ENCODE measurements at places on chromosomes 13 and 19.

GRCh38 chr13:88979465-88980175, 1308.4 kb downstream of the SLITRK5 start:
- no peak for DNase-seq

- DNase-seq, result no peak
These were observed 29.4 kb downstream of the ERCC5 start for GRCh38 chr13:102875256-102875655.

- DNase-seq, result no peak
These were observed 77.1 kb downstream of the SACS start for GRCh38 chr13:23356368-23356767.

DNA sequence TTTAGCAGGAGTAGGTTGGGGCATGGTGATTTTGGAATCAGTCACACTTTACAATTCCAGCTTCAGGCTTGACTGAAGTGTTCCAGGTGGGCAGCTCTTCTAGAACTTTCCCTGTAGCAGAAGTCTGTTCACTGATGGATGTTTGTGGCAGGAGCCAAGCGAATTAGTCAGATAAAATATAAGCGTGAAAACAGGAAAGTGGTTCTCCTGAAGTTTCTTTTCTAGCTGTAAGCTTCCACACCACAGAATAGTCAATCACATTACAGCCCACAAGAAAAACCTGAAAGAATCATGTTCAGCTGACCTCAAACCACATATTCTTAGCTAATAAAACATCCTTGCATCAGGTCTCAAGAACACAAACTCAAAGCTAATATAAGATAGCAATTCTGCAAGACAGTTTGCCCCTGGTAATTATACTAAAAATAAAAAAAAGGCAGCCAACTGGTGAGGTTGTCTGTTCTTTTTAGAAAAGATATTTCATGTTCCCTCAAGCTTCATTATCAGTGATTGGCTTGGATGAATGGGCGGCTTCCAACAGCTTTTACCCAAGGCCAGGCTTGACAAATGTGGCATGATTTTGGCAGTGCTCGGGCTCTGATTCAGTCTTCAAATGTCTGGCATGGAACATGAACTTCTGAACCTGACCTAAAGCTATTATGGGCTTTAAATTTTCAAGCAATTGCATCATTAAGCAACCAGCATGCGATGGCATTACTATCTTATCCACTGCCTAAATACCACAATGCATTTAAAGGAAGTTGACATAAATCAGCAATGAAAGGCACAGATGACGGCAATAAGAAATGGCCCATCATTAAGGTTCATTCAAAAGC, 136.8 kb downstream of the DCLK1 start:
- no peak for DNase-seq

GRCh38 chr19:29708554-29709439, 6.3 kb downstream of the C19orf12 start:
- DNase-seq, result no peak

GRCh38 chr19:4510435-4511255, 7.6 kb downstream of the PLIN4 start:
- DNase-seq, result no peak

DNA sequence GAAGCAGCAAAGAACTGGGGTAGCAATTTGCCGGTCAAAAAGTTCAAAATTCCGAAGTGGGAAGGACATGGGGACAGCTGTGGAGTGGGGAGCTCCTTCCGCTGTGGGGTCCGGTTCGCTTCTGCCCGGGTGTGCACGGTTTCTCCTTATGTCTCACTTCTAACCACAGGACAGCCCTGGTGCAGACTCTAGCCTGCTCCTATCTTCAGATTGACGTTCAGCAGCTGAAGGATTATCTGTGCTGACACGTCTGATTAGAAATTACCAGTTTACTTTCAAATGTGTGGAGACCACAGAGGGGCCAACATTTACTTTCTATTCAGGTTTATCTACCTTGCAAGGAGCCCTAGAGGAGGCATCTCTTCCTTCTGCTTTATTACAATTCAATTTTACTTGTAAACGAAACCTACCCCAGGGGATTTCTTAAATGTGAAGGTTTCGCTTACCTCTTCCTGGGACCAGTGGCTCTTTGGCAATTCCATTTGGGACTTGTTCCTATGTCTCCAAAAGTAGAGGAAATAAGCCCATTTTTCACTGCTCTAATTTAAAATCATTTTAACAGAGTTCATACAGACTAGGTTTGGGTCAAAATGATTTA, 27.3 kb downstream of the LHFPL6 start:
- no peak for DNase-seq

DNA sequence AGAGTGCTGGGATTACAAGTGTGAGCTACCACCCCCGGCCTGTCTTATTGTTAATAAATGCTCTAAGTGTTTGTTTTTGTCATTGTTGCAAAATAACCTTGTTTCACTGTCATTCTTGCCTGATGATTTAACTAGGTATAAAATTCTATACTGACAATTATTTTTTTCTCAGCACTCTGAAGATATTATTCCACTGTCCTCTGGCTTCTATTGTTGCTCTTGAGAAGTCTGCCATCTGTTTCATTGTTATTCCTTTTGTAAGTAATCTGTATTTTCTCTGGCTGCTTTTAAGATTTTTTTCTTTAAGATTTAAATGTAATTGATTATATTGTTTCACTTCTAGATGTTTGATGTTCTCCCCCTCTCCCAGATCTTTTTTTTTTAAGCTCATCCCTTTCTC, 17.6 kb downstream of the ZNF420 start:
- no peak for DNase-seq

DNA sequence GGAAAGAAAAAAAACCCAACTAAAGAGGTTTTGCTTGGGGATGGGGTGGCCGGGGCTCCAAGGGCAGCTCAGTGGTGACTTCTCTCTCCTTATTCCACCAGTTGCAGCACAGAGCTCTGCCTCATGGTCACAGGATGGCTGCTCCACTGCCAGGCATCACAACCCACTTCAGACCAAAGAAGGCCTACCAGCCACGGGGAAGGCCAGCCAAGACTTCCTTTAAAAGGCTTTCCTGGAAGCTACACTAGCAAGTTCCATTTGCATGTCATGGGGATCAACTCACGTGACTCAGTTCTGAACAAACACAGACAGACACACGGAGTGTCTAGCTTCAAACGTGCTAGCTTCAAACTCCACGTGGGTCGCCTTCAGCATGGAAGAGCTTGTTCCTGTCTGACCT, 13.2 kb upstream of the EIF3G start:
- no peak for DNase-seq

GRCh38 chr13:112702986-112703379, 13.1 kb downstream of the ATP11A start:
- DNase-seq, result no peak

DNA sequence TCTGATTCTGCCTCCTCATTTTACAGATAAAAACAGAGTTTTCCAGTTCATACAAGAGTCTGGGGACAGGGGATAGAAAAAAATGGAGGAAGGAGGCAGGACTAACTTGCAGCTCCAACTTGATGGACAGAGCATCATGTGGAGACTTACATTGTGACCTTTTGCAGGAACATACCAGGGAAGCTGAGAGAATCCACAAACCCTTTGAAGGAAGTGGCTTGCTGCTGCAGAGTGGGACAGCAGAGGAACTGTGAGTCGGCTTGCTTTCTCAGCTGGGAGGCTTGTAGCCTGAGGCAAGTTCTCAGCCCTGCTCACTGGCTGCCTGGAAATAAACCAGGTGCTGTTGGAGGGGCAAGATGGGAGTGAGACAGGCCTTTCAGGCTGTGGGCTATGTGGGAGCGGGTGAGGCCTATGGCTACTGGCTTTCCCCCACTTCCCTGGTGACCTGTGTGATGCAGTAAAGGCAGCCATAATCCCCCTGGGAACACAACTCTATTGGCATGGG, 614.4 kb downstream of the KCTD12 start:
- DNase-seq, result no peak

DNA sequence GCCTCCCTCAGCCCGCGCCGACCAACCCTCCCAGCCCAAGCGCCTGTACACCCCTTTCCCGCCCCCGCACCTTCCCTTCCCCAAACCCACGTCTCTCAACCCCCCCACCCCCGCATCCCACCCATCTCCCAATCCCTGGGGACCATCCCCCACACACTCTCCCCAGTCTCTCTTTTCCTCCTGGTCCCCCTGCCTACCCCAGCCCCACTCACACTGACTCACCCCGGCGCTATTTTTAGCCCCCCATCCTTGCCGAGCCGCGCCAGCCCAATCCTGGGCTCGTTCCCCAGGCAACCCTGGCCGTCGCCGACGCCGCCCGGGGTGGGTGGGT, 11.7 kb downstream of the CIC start:
- DNase-seq, result peak; percentile 69

DNA sequence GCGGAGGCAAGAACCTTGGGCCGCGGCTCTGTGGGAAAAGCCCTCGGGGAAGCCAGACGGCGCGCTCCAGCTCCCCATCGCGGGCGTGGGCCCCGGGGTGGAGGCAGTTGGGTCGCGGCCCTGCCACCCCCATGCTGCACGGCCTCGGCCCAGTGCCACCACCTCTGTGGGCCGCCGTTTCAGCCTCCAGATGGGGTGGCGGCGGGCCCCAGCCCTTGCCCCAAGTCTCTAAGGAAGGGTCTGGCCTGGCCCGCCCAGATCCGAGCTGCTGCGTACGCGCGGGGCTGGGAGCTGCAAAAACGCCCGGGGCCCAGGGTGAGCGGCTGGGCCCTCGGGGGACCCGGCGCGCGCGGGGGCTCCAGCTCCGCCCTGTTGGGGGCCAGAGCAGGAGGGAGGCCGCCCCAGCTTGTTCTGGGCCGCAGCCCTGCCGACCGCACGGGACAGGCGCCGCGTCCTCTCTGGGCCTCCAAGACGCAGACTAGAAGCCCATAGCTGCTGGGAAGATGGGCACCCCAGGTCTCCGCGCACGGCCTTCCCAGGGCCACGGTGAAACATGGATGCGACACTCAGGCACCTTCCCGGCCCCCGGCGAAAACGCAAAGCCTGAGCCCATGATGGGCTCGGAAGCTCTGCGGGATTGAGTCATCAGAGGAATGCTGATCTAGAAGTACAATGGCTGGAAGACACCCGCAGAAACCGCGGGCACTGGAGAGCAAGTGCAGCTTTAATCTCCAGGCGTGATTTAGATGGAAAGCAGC, 110.1 kb downstream of the KCTD15 start:
- no peak for DNase-seq

DNA sequence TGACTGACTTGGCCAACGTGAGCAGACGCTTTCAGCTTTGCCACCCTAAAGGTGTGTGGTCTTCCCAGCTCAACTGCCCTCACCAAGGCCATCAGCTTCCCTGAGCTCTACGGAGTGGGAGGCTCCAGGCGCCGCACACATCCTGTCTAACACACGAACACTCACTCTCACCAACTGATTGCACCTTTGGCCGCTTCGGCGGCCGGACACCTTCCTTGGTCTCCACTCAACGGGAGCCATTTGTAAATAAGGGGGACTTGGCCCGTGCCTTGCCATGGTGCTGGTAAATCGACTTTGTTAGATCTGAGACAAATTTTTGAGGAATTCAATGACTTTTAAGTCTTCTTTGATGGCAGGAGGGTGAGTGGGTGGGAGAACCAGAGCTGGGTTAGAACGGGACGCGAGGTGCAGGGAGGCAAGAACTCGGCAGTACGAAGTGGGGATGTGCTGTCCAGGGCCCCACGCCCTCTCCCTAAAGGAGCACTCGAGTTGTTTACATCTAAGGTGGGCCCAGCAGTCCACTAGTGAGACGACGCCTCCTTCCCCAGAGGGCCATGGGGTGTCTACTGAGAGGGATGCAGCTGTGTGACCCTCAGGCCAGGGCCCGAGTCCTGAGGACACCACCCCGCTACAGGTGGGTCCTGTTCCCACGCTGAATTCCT, 4.4 kb downstream of the C13orf46 start:
- DNase-seq, result no peak

DNA sequence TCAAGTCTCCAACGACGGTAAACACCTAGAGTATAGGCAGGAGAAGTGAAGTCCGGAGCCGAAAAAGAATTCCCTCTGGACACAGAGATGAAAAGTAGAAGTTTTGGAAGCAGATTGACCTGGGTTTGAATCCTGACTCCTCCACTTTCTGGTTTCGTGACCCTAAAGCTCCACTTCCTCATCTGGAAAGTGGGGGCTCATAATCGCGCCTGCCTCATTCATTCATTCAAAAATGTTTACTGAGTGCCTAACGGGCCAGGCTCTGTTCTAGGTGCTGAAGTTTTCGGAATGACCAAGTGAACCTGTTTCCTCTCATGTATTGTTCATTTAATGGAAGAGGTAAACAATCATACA, 7.1 kb upstream of the EML2 start:
- DNase-seq, result no peak

DNA sequence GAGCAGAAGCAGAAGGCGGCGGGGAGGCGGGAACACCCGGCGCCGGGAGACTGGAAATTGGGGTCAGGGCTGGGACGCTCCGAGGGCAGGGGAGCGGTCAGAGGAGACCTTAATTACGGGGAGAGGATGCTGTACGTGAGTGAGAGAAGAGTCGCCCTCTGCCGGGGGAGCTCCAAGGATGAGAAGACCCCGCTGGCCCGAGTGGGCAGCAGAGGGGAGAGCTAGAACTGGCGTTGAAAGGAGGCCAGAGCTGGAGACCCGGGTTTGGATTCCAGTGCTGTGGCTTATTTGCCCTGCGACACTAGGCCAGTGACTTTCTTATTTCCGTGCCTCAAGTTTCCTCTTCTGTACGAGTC, 536 bp downstream of the FAM32A start:
- no peak for DNase-seq

GRCh38 chr19:35911173-35911572, 3.1 kb upstream of the TYROBP start:
- DNase-seq, result no peak

- no peak for DNase-seq
These were observed 191.8 kb upstream of the NBEA start for GRCh38 chr13:34750078-34750931.

- DNase-seq, result no peak
These were observed 7.5 kb upstream of the RBM26 start for GRCh38 chr13:79413521-79413920.

- DNase-seq, result no peak
These were observed 636 bp upstream of the FOXO1 start for GRCh38 chr13:40666933-40667621.

- no peak for DNase-seq
These were observed 12.4 kb downstream of the EPS8L1 start for GRCh38 chr19:55088021-55088451.

DNA sequence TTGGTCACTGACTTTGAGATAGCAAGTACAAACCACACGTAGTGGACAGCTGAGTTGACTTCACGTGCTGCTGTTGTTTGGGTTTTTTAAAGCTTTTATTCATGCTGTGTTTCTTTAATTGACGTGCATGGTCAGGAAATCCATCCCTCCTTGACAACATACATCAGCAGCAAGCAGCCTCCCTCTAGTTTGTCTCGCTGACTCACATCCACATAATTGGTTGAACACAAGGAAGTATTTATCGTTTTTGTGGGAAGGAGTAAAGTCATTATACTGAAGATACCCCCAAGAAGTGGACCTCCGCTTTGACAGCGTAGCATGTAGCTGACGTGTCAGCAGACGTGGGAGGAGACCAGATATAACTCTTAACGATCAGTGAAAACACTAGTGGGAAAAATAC, 355.8 kb downstream of the MYO16 start:
- no peak for DNase-seq

DNA sequence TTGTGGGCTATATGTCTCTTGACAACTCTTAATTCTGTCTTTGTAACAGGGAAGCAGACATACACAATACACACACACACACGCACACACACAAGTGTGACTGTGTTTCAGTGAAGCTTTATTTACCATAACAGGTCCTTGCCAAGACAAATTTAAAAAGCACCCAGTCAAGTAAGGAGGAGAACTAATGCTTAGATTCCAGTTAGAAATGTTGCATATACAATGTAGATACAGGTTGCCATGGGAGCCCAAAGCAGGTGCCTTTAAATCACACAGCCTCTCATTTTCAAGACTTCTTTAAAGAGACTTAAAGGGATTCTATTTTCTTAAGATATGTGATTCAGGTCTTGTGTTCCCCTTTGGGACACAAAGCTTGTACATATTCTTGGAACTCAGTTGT, 1551.9 kb downstream of the EFNB2 start:
- DNase-seq, result no peak

- no peak for DNase-seq
These were observed 137.7 kb downstream of the SOX1 start for GRCh38 chr13:112204346-112205327.

Data from hippocampal formation (tissue), 2 donors.